ENCODE measurements at places on chromosomes 1 and 21. TPM values are rescaled to one million over a fixed set of nuclear protein-coding genes. Genes with fewer than 3 reads are reported as not detected.

The FAM110D gene
- 0.49 TPM for total RNA-seq

The NBPF6 gene
- not detected for total RNA-seq

The HHIPL2 gene
- total RNA-seq = 0.25 TPM

The SDE2 gene
- 21.6 TPM for total RNA-seq

The VWA5B1 gene
- under 0.01 TPM for total RNA-seq

The LYPD8 gene
- total RNA-seq = not detected

The TACSTD2 gene
- total RNA-seq = not detected

The NUP210L gene
- total RNA-seq = under 0.01 TPM

The S100A14 gene
- total RNA-seq = 0.25 TPM

The TAF5L gene
- total RNA-seq = 17.7 TPM

The FOXD3 gene
- not detected for total RNA-seq

The PGLYRP3 gene
- not detected for total RNA-seq

The TRAF3IP3 gene
- 0.49 TPM for total RNA-seq

The BLACAT1 gene
- total RNA-seq = 1.5 TPM

The LCE1F gene
- not detected for total RNA-seq

The NTMT2 gene
- total RNA-seq = 0.49 TPM

The LRRC8C gene
- 7.6 TPM for total RNA-seq
